Stimulated activated CD4-positive, alpha-beta T cell treated with anti-CD3 and anti-CD28 coated beads, Interleukin-1b, Interleukin-23, amount 100 ng/mL, for 1 hour (primary cell): ENCODE measurements at places on chromosomes 5 and 9.

GRCh38 chr9:135095470-135096407 is 8.3 kb downstream of the OLFM1 start:
- no peak for DNase-seq

- DNase-seq: no peak
These were observed 28.6 kb upstream of the NSMF start for GRCh38 chr9:137487454-137488326.

DNA sequence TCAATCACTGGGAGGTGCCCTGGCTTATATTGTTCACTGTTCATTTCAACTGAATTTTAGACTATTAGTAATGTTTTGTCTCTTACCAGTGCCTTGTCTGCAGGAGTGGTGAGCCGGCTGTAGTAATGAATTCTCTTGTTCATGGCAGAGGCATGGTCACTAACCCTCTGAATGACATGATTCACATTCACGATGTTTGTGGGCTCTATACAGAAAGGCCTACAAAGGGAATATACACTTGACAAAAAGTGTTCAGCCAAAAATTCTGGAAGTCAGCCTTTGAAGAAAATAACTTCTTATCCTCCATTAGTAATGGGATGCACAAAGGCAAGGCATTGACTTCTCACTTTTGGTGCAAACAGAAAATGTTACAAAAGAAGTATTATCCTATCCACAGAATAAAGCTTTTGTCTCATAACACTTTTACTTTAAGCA is 39.6 kb downstream of the SLC38A9 start:
- no peak for DNase-seq

DNA sequence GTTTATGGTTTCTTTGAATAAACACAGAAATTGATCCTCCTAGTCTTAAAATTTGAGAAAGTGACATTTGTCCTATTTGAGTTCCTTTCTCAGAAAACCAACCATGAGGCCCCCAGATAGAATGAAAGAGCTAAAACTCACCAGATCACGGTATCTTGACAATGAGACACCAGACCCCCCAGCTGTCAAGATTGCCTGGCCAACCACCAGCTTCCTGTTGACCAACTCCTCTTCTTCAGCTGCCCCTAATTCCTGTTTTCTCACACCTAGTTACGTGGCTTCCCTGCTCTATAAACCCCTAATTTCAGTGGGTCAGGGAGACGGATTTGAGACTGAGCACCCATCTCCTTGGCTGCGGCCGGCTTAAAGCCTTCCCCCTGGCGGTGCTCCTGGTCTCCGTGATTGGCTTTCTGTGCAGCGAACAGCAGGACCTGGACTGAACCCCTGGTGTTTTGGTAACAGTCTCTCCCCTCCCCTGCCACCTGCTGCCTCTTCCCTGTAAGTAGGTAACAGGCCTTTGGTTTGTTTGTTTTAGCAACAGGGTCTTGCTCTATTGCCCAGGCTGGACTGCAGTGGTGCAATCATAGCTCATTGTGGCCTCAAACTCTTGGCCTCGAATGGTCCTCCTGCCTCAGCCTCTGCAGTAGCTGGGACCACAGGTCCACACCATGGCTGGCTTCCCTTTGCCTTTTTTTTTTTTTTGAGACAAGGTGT is 4.8 kb upstream of the ENTPD2 start:
- no peak for DNase-seq

GRCh38 chr5:94326586-94326985 is 291.8 kb downstream of the KIAA0825 start:
- no peak for DNase-seq
